ENCODE measurements at places on chromosomes 5 and 9.

DNA sequence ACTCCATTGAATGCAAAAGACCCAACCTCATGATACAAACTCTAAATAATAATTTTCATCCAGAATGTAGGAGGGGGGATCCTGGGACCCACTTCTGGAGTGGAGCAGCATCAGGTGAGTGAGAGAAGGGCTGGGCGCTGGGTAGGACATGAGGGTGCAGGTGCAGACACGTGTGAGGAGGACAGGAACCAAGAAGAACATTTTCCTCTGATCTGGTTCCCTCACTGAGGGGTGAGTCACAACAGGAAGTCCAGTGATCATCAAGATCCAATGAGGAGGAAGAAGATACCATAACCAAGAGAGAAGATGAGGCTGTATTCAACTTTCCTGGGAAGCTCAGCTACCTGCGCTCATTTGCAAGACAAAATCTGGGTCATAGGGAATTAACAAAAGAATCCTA lies 57.4 kb downstream of the SFXN1 start:
- no peak for DNase-seq

- no peak for DNase-seq
These were observed 133.2 kb upstream of the LHFPL2 start for GRCh38 chr5:78781611-78782286.

DNA sequence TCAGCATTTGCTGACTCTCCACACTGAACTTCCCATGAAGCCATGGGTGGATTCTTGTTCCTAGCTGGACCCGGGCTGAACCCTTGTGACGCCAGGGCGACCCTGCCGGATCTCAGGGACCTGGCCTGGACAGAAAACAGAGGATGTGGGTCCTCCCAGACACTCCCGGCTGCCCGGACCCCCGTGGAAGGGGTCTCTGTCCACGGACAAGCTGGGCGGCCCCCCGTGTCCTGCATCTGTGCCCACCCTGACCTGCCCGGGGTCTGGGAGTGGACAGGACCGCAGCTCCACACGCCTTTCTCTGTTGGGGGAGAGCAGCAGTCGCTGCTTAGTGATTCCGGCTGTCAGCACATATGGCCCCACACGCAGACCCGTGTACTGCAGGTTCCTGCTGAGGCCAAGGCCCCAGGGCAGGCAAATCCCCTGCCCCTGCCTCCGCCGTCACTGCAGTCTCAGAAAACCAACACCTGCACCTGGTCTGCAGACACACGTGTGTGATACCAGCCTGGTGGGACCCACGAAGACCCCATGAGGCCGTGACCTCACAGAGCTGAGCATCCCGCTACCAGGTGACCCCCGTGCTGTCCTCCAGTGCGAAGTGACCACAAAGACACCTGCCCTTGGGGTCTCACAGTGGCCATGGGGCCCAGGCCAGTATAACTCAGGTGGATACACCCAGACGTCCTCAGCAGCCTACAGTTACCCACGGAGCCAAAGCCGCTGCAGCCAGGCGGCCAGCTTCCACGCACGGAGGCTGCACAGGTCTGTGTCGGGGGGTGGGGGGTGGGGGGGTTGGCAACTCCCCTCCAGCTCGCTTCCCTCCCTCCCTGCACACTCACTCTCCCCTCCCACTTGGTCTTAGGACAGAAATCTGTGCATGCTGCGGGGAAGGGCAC lies 50.6 kb downstream of the NKD2 start:
- DNase-seq = no peak

DNA sequence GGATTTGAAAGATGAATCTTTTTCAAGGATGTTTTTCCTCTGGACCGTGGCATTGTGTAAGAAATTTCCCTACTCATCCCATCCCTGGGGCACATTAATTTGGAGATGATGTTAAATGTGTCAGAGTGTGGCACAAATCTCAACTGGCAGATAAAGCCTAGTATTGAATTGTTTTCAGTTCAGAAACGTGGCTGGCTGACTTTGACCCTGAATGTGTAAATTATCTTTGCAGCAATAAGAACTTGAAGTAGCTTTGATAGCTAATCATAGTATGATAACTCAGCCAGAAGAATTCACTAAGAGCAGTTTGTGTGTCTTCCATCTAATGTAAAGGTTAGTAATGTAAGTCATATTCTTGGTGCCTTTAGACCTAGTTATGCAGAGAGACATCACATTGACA lies 238.4 kb upstream of the DMRT1 start:
- no peak for DNase-seq

DNA sequence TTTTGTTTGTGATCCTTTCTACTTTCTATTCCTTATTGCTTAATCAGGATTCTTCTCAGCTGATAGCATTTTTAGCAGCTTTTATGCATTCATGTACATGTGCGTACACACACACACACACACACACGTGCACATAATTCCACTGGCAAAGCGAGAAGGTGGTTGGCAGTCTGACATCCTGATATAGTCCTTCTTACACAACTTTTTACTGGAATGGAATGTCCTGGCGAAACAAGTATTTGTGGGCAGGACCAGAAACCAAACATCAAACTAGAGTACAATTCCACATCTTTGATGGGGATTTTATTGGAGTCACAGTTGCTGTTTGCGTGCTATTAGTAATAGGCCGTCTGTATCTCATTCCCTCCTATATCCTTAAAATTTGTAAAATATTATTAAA lies 356.5 kb downstream of the CCDC171 start:
- no peak for DNase-seq

DNA sequence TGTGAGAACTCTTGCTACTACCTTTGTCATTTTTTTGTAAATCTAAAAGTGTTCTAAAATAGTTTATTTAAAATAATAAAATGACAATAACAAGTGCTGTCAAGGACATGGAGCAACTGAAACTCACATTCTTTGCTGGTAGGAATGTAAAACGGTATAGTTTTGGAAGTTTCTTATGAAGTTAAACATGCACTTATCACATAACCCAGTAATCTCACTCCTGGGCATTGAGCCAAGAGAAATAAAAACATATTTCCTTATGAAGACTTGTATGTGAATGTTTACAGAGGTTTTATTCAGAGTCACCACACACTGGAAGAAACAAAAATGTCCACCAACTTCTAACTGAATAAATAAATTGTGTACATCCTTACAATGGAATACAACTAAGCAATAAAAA lies 46.0 kb upstream of the COL15A1 start:
- no peak for DNase-seq

Measured in renal pelvis (tissue), 12 donors.